ENCODE measurements at places on chromosomes 7 and 10. TPM values are rescaled to one million over a fixed set of nuclear protein-coding genes. Genes with fewer than 3 reads are reported as not detected.

Gene TAS2R16
- total RNA-seq: not detected

Gene OR2A1
- total RNA-seq: not detected

Gene PNLIPRP2
- total RNA-seq: not detected

Gene STK31
- total RNA-seq: 0.42 TPM

Gene GNGT1
- not detected for total RNA-seq

Gene SPOCK2
- total RNA-seq: 23.6 TPM

Gene SPDYE16
- total RNA-seq: 0.18 TPM

Gene SLC29A4
- 9.7 TPM for total RNA-seq

Gene THSD7A
- 6.1 TPM for total RNA-seq

Gene NEURL1
- total RNA-seq: 0.65 TPM

Gene SFRP4
- total RNA-seq: 16.2 TPM

Gene GDF2
- total RNA-seq: not detected

Gene CRYGN
- 0.41 TPM for total RNA-seq

Gene ICA1
- total RNA-seq: 8.4 TPM

Gene CDCA7L
- 3.7 TPM for total RNA-seq

Gene EDRF1
- total RNA-seq: 30.7 TPM

Gene OR2F2
- not detected for total RNA-seq

Gene ZNF804B
- total RNA-seq: 0.06 TPM

Gene SH2D4B
- total RNA-seq: not detected

Gene ADGRA1
- 0.06 TPM for total RNA-seq

Gene HOXA10
- 7.8 TPM for total RNA-seq

Gene KLF14
- 3.2 TPM for total RNA-seq

Gene GRID1
- total RNA-seq: 2.7 TPM

Gene KDM7A
- 6.8 TPM for total RNA-seq

Gene STK17A
- total RNA-seq: 24.4 TPM

Gene FFAR4
- not detected for total RNA-seq

Gene HPS1
- 95.6 TPM for total RNA-seq

Gene GPR141
- 0.55 TPM for total RNA-seq

Gene MYO1G
- total RNA-seq: 1.3 TPM

Gene CALML3
- not detected for total RNA-seq

Gene VGF
- 4.7 TPM for total RNA-seq

Gene DGKI
- 1.2 TPM for total RNA-seq

Gene SLC26A3
- not detected for total RNA-seq

Gene PRPS1L1
- total RNA-seq: not detected

Gene LRRC18
- total RNA-seq: not detected

Gene STEAP2
- total RNA-seq: 9.4 TPM

Gene WIPF3
- 1.5 TPM for total RNA-seq

Gene GHRHR
- not detected for total RNA-seq

Gene RET
- 38.9 TPM for total RNA-seq

Gene TWNK
- 6.7 TPM for total RNA-seq

Gene WNT2
- total RNA-seq: not detected

Gene HOXA2
- 0.81 TPM for total RNA-seq

Gene RAMP3
- 43.8 TPM for total RNA-seq

Gene H2BK1
- not detected for total RNA-seq

Gene POM121
- 32.4 TPM for total RNA-seq

Gene HABP2
- total RNA-seq: 0.29 TPM

Gene OGDHL
- total RNA-seq: 9.6 TPM

Gene HOGA1
- 12.6 TPM for total RNA-seq

Gene NRCAM
- 191 TPM for total RNA-seq

Gene LIPJ
- total RNA-seq: not detected

Gene NXPH1
- total RNA-seq: 40.9 TPM

Gene HOXA11
- total RNA-seq: 1.2 TPM
